Tibial nerve (tissue), 4 donors: ENCODE measurements at places on chromosomes 1 and 21.
A peak's percentile ranks its signal among the peaks of the same experiment; 100 is the strongest.

- no peak for DNase-seq
Observed at GRCh38 chr21:28893687-28894086, 99.0 kb downstream of the LTN1 start.

GRCh38 chr1:81298266-81298665, 502.5 kb upstream of the ADGRL2 start:
- DNase-seq: no peak

- no peak for DNase-seq
Observed at GRCh38 chr1:216461466-216461865, 38.2 kb upstream of the USH2A start.

GRCh38 chr1:21121764-21122471, 54.8 kb downstream of the EIF4G3 start:
- DNase-seq: no peak

DNA sequence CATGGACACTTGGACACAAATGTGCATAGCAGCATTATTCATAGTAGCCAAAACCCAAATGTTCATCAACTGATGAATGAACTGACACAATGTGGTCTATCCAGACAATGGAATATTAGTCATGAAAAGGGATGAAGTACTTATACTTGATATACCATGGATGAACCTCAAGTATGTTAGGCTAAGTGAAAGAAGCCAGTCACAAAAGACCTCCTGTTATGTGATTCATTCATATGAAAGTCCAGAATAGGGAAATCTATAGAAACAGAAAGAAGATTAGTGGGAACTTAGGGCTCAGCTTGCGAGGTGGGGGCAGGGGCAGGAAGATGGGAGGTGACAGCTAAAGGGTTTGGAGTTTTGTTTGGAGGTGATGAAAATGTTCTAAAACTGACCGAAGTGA, 7.4 kb downstream of the KCNE1 start:
- no peak for DNase-seq

GRCh38 chr1:33655496-33655895, 183.1 kb downstream of the ZSCAN20 start:
- DNase-seq: no peak

- DNase-seq: no peak
Observed at GRCh38 chr1:107105914-107106313, 34.9 kb upstream of the NTNG1 start.

GRCh38 chr1:207421078-207421477, 33.0 kb upstream of the CR2 start:
- DNase-seq: no peak

DNA sequence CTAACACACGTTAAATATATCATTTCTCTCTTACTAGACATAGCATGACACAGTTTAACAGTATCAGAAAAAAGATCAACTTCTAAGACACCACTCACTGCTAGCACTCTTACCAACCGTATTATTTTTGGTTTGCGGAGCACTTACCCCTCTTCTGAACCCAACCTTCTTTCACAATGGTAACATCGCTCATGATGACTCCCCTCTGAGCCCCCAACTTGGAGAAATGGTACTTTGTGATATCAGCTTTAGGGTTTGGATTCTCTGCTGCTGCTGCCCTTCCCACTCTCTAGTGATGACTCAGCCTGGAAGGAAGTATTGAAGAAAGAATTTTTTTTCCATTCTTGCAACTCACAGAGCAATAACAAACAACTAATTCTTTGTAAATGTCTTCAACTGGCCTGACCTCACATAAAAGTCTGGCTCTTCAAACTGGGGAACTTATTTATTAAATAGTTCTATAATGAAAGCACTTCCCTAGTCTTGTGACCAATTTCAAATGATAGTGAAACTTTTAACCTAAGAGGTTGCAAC, 7.0 kb downstream of the AKT3 start:
- DNase-seq: no peak

- DNase-seq: no peak
Observed at GRCh38 chr1:93081716-93082115, 2.6 kb downstream of the MTF2 start.

GRCh38 chr1:236288620-236288976, 6.8 kb upstream of the ERO1B start:
- DNase-seq: no peak

- DNase-seq: no peak
Observed at GRCh38 chr1:6935361-6935883, 150.2 kb downstream of the CAMTA1 start.

- DNase-seq: peak; percentile 54
Observed at GRCh38 chr1:23393706-23394105, 24.1 kb upstream of the ZNF436 start.
